ENCODE measurements at places on chromosomes 2 and 18.

GRCh38 chr2:118835746-118836410 lies 11.6 kb downstream of the EN1 start:
- DNase-seq: no peak

GRCh38 chr2:164891460-164891859 lies 49.8 kb upstream of the COBLL1 start:
- no peak for DNase-seq

- no peak for DNase-seq
These were observed 42.1 kb downstream of the SRBD1 start for GRCh38 chr2:45568935-45569334.

- no peak for DNase-seq
These were observed 63.5 kb downstream of the TGIF1 start for GRCh38 chr18:3513481-3513880.

DNA sequence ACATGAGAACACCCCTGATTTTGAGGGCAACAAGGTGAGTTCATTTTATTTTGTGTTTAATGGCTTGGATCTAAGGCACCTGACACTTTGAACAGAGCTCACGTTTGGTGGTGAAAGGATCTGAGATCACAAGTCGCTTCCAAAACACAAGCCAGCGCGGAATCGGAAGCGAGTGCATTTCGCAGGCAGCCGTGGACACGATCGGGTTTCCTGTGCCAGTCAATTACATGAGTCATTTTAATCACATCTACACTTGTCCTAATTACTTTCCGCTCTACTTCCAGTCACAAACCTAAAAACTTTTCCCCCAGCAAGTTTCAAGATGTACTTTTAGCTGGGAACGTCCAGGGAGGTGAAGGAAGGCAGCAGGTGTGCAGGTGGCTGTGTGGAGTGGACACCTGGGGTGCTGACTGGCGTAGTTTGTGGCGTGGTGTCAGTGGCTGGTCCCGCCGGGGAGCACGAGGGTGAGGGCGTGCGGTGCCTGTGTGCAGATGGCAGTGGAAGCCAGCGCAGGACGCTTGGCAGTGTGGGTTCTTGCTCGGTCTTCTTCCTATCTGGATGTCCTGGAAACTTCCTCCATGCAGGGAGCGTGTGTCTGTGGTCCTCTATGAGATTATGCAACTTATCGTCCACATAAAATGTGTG lies 75.6 kb downstream of the DCDC2C start:
- DNase-seq: no peak

DNA sequence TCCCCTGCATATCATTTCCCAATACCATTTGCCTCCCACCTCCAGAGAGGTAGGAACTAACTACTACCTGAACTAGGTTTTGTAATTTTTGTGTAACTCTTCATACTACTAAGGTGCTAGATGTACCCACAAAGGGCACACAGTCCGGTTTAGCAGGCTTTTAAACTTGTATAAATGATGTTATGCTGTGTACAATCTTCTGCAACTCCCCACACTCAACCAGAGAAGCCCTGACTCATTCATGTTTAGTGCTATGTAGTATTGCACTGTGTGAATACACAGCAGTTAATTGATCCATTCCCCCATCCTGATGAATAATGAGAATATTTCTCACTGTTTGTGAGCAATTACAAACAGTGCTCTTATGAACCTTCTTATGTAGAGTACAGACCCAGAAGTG lies 285.6 kb downstream of the SMAD2 start:
- DNase-seq: no peak

- DNase-seq: no peak
These were observed 39.6 kb downstream of the PSMG2 start for GRCh38 chr18:12742453-12742852.

DNA sequence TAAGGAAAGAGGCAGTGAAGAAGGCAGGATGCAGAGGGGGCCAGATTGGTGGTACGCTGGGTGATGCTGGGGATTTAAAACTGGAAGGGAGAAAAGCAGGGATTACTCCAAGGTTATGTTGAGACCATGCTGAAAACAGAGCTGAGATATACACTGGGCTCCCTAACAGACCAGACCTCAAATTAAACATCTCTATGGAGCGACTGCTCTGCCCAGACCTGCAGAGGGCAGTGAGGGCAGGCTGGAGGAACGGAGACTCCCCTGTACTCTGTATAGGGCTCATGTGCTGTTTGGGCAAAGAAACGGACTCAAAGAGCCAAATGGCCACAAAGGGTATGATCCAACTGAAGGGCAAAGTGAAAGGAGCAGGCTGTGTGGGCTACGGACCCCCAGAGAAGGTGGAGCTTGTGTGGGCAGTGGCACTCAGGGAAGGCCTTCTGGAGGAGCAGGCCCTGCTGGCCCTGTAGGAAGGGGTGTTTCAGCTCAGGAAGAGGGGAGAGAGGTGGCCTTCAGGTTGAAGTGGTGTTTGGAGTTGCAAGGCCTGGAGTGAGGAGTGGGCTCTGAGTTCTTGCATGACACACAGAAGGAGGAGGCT lies 4.8 kb upstream of the CELF4 start:
- DNase-seq: no peak

DNA sequence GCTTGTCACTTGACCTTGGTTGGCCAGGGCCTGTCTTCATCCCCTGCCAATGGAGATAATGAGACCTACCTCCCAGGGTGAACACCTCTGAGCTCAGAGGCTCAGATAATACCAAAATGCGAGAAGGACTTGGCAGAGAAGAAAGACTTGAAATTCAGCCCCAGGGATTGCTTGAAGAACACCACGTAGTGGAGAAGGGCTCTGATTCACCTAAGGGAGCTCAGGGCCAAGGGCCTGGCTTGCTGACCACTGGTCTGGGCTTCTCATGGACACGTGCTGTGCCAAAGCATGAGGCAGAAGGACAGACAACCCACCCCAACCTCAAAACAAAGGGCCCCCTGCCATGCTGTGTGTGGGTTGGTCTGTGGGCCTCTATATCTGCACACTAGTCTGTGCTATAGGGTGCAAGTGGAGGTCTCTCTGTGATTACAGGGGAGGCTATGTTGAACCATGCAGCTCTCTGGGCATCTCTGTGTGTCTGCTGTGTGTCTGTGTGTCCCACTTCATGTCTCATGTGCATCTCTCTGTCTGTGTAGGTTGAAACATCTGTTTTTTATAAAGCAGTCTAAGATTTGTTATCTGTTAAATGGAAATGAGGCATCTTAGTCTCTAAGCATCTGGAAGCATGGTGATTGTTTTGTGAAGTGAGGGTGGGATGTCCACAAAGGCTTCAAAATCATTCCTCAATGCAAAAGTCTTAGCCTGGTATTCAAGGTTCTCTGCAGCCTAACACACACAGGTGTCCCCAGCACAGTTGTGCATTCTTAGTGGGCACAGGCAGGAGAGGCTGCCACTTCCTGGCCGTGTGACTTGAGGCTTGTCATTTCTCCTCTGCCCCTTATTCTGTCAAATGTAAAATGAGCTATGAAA lies 61.0 kb upstream of the EPAS1 start:
- no peak for DNase-seq

DNA sequence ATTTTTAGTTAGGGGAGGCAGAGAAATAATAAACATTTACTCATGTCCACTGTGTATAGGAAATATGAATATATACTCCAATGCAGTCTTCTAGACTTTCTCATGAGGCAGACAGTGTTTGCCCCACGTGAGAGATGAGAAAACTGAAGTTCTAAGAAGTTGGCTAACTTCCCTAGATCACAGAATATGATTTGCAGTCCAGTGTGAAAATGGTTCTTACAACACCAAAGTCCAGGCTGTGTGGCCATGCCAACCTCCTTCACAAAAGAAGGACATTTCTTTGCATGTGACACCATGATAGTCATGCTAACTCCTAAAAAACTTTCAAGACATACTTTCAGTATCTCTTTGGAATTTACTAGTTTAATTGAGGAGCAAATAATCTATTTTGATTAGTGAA lies 143.7 kb downstream of the IRS1 start:
- peak; percentile 16 for DNase-seq

DNA sequence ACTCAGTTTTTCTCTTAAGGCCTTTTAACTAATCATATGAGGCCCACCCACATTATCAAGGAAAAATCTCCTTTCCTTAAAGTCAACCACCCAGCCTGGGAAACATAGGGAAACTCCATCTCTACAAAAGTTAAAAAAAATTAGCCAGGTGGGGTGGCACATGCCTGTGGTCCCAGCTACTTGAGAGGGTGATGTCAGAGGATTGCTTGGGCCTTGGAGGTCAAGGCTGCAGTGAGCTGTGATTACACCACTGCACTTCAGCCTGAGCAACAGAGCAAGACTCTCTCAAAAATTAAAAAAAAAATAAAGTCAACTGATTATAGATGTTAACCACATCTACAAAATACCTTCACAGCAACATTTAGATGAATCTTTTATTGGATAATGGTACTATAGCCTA lies 5.8 kb downstream of the DPYSL5 start:
- DNase-seq: no peak

- DNase-seq: no peak
These were observed 20.0 kb upstream of the CRIM1 start for GRCh38 chr2:36335597-36335996.

DNA sequence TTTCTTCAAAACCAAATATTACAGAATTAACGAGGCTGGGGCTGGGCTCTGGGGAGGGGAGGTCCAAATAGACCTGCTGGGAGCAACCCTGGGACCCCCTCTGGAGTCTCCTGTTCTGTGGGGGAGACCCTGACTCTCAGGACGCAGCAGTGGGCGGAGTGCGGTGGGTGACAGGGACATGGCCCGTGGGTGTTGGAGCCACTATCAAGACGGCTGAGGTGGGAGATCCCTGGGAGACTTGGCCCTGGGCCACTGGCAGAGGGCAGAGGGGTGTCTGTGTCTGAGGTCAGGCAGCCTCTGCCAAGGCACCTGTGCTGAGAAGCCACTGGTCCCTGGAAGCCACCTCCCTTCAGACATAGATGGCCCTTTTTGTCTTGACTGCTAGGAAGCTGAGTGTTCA lies 79.5 kb upstream of the CTDP1 start:
- DNase-seq: no peak

DNA sequence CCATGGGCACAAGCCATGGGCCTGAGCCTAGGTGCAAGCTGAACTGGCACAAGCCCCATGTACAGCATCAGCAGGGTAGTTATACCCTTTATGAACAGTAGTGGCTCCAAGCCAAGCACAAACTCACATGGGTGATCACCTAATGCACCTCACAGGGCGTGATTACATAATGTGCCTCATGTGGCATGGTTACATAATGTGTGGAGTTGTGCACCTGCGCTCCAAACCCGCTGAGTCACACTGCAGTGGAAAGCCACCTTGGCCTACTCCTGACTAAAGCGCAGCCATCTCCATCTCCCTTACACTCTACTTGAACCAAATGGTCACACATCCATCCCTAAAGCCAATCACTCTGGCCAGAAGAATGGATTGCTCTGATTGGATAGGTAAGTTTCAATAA lies 279.7 kb downstream of the MBD2 start:
- no peak for DNase-seq

GRCh38 chr2:47008381-47009252 lies 93.0 kb upstream of the MCFD2 start:
- no peak for DNase-seq

GRCh38 chr2:176814740-176815367 lies 397.7 kb upstream of the HNRNPA3 start:
- no peak for DNase-seq

GRCh38 chr2:154694881-154695280 lies 3.6 kb upstream of the KCNJ3 start:
- no peak for DNase-seq

DNA sequence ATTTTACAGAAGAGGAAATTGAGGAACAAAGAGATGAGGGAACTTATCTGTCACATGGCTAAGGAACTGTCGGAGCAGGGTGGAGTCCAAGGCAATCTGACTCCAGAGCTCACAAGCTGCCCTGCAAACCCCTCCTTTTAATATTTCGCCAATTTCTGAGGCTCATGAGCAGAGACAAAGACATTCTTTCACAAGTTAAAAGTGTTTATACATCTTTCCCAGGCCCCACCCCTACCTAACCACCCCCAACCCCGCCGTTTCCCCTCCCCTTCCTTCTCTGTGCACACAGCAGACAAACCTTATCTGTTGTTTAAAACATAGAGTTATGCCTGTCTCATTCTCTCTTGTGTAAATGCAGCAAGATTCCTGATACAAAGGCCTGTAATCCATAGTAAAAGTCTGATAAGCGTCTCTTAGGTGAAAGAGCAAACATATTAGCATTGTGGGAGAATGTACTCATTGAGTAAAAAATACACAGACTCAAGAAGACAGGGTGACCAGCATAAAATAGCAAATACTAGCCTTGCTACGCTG lies 44.3 kb downstream of the EPHA4 start:
- DNase-seq: no peak

Measured in MV-4-11 (cell line).